ENCODE measurements at places on chromosomes 3 and 15.

- DNase-seq = no peak
These were observed 8.9 kb upstream of the RPS27L start for GRCh38 chr15:63166219-63166618.

GRCh38 chr3:50930371-50931208 is 255.9 kb downstream of the DOCK3 start:
- DNase-seq = no peak

GRCh38 chr3:134918441-134918840 is 123.4 kb downstream of the EPHB1 start:
- no peak for DNase-seq

DNA sequence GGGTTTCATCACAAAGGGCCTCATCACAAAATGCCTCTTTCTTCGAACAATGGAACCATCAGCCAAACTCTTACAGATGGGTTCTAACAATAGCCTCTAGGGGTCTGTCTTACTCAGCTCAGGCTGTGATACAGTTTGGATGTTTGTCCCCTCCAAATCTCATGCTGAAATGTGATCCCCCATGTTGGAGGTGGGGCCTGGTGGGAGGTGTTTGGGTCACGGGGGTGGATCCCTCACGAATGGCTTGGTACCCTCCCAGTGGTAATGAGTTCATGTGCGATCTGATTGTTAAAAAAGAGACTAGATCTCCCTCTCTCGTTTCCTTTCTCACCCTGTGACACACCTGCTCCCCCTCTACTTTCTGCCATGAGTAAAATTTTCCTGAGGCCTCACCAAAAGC is 47.9 kb upstream of the LIPC start:
- no peak for DNase-seq

DNA sequence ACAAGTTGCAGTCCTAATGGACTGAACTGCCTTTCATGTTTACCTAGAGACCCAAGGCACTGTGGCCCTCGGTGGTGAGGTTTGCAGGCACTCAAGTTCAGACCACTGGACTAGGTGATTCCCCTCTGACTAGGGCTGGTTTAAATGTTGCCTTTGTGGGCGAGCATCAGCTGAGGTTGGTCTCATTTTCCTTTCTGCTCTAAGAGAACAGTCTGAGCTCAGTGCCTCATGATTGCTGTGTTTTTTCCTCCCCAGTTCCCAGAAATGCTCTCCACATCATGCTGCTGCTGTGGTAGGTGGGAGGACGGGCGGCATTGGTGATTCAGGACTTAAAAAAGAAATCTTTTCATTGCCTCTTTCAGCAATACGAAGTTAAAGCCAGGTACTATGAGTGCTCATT is 237.2 kb downstream of the MBNL1 start:
- DNase-seq = no peak

GRCh38 chr3:53085476-53085875 is 39.6 kb upstream of the SFMBT1 start:
- DNase-seq = no peak

GRCh38 chr3:148389916-148390315 is 307.8 kb upstream of the AGTR1 start:
- DNase-seq = no peak

DNA sequence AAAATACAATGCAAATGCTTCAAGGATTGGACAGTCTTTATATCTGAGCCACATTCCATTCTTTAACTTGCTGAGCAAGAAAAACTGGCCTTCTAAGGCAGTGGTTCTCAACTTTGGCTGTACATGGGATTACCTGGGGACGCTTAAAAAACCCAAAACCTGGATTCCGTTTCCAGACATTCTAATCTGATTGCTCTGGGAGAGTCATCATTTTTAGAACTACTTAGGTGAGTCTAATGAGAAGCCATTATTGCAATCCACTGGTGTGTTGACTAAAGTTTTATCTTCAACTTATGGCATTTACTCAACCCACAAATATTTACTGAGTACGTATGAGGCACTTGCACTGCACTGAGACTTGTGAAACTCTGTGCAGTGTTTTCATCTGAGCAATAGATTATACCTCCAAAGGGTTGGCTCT is 195.7 kb upstream of the ATP11B start:
- DNase-seq = no peak

DNA sequence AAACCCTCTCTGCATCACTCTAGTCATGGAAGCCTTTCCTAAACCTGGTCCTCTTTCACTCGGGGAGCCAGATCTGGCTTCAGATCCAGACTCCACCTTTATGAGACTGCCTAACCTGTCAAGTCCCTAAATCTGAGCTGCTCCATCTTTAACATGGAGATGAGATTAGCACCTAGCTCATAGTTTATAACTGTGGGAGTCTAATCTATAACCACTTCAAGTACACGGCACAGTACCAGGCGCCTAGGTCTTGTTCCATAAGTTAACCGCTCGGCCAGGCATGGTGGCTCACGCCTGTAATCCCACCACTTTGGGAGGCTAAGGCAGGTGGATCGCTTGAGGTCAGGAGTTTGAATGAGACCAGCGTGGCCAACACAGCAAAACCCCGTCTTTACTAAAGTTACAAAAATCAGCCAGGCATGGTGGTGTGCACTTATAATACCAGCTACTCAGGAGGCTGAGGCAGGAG is 30.3 kb downstream of the TPM1 start:
- peak; percentile 29 for DNase-seq

GRCh38 chr3:194285024-194285849 is 65.9 kb downstream of the CPN2 start:
- DNase-seq = no peak

GRCh38 chr3:79490165-79491028 is 277.4 kb downstream of the ROBO1 start:
- DNase-seq = no peak

DNA sequence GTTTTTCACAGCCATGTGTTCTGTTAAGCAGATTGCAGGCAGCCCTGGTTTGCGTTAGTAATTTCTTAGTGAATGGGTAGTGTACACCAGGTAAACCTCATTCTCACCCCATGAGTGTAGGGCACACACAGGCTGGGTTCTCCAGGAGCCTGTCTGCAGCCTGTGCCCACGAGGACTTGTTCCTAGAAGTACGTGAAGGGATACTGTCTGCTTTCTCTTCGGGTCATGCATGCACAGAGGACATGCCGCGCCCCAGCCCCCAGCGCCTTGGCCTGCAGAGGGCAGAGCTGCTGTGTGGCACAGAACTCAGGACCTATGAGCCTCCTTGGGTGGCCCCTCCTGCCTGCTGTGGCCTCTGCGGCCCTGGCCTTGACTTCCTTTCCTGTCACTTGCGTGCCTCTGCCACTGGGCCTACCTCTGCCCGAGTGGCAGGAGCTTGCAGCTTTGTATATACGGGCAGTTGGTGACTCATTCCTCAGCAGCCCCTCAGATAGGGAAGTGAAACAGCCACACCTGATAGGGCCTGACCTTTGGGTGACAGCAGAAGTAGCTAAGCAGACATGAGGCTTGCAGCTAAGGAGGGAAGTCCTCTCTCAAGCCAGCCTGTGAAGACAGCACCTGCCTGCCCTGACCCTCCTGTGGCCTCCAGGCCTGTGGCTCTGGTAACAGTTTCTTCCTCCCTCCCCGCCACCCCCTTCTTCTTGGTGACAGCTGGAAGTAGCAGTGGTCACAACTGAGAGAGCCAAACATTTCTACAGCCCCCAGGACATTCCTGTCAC is 19.5 kb downstream of the PPCDC start:
- DNase-seq = peak; percentile 27

GRCh38 chr15:99755692-99756409 is 22.6 kb upstream of the LYSMD4 start:
- DNase-seq = peak; percentile 67

DNA sequence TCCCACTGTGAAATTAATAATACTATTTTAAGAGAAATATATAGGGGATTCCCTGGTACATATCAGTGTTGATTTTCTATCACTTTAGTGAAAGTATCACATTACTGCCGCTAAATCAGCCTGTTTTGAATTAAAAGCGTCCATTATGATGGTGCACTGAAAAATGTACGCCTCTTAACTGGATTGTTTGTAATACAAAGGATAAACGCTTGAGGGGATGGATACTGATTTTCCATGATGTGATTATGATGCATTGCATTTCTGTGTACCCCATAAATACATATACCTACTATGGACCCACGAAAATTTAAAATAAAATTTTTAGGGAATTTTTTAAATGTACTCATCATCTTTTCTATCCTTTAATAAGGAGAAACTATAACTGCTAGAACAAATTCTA is 478.6 kb downstream of the MAGI1 start:
- no peak for DNase-seq

All from ACHN (cell line).